ENCODE measurements at places on chromosomes 7 and 10.
A peak's percentile ranks its signal among the peaks of the same experiment; 100 is the strongest.

- DNase-seq: peak; percentile 19
These were observed at the start of gene CRPPA for GRCh38 chr7:16421333-16422102. TSS of gene CRPPA (minus strand) at chr7:16421538. CDS start at chr7:16421322, 216 bp downstream.

GRCh38 chr10:99766302-99766681 is 16.1 kb upstream of the ABCC2 start:
- DNase-seq: no peak

GRCh38 chr10:78532480-78533042 is 498.9 kb downstream of the RPS24 start:
- DNase-seq: no peak

DNA sequence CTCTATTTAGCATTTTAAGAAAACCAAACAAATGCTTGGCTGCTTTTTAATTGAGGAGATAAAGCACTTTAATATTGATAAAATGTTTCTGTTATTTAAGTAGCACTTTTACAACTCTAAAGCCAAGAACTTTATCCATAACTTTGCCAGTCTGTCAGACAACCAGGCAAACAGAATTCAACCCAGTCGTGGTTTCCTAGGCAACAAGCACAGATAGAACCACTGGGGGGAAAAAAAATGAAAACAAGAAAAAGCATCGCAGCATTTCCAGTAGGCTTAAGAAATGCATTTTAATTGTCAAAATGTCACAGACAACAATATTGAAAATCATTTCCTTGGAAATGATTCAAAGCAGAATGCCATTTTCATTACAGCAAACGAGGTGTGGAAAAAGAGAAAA is 323.4 kb downstream of the PARD3 start:
- no peak for DNase-seq

DNA sequence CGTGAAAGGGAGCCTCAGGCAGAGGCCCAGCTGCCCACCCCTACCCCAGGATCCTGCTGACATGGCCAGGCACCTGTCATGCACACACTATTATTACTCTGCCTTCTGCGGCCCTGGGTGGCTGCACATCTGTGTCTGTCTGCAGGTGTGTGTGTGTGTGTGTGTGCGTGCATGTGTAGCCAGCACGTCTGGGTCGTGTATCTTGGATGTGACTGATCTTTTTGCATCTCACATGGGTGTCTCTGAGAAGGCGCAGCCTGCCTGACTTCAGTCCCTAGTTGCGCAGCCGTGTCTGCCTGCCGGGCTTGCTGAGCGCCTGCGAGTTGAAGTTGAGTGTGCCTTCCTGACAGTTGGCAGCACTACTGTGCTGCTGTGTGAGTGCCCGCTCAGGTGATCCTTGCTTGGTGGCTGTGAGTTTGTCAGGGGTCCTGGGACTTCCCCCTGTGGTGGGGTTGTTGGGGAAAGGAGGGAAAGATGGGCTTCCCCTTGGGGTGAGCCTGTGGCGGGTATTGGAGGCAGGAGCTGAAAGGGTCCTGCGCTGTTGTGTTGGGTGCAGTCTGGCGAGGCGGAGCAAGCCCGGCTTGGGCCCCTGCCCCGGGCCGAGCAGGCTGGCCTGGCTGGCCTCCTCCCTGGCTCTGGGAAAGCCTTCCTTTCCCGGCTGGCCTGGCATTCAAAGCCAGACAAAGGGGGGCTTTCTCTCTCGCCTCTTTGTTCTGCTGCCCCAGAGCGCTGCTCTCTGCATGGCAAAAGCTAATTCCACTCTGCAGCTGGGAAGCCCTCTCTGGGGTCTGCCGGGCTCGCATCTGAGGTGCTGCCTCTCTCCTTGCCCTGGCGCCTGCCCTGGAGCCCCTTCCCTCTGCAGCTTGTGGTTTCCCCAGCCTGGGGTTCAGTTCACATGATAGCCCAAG is 4.9 kb downstream of the TRIM8 start:
- DNase-seq: no peak

DNA sequence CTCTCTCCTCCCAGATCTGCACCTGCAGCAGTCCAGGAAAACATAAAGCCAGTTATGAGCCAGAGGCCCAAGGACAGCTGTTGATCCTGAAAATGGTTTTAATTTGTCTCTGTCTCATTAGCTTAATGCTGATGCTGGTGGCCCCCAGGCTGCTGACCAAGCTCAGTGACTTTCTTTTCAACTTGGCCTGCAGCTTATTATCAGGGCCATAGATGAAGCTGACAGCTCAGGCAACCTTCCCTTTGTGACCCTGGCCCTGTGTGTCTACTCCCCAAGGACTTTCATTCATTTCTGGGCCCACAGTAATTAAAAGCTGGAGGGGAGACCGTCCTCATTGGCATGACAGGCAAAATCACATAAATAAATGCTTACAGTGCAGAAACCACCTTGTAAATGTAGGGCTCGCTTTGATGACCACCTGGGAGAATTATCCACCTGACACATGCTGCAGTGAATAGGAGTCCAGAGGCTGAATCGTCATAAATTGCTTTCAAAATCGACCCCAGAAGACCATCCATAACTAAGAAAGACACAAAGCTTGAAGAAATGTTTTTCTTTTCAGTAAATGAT is 138.5 kb downstream of the NPY start:
- no peak for DNase-seq

DNA sequence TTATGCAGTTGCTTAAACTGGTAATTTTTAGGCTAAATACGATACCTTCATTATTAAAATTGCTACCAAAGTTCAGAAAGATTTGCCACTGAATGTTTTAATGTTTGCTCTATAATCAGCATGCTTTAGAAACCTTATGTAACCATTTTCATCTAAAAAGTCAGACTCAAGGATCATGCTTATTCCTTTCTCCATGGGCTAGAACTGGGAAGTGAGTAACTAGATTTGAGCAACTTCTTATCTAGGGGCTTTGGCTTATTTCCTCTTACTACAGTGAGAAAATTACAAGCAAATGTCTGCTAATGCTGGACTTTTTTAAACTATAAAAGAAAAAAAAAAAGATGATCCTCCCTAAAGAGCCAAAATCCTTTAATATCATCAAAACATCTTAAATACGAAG is 215.9 kb downstream of the CRPPA start:
- no peak for DNase-seq

DNA sequence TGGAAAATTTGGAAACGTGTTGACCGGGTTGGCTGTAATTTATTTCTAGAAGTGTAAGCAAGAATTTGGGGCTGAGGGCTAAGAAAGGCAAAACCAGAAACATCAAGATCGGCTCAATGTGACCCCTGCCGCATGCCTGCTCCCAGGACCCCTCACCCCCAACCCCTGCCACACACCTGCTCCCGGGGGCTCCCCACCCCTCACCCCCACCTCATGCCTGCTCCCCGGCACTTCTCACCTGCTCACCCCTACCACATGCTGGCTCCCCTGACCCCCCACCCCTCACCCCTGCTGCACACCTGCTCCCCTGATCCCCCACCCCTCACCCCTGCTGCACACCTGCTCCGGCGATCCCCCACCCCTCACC is 19.0 kb upstream of the CFAP46 start:
- no peak for DNase-seq

- no peak for DNase-seq
These were observed 105.0 kb upstream of the HDAC9 start for GRCh38 chr7:18390535-18390907.

DNA sequence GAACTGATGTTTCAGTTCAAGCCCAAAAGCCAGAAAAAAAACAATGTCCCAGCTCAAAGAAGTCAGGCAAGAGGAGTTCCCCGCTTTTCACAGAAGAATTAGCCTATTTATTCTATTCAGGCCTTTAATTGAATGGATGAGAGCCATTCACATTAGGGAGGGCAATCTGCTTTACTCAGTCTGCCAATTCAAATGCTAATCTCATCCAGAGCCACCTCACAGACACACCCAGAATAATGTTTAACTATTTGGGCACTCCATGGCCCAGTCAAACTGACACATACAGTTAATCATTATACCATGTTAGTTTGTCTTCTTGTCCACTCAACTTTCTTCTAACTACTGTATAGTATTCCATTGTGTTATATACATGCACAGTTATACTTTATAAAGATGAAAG is 2.6 kb upstream of the NPSR1 start:
- no peak for DNase-seq

DNA sequence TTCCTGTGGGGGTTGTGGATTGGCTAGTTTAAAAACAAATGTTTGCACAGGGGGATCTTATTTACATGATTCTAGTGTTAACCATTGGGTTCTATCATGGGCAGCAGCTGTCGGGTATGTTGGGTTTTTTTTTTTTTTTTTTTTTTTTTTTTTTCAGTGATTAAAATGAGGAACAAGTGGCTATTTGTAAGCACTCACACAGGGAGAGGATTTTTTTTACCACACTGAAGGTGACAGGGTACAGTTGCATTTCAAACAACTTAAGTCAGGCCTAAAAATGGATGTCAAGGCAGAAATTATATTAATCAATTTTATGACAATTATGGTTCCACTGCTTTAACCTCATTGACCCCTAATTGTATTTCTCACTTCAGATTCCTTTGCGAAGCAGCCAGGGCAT is 92.8 kb downstream of the CD36 start:
- DNase-seq: no peak

DNA sequence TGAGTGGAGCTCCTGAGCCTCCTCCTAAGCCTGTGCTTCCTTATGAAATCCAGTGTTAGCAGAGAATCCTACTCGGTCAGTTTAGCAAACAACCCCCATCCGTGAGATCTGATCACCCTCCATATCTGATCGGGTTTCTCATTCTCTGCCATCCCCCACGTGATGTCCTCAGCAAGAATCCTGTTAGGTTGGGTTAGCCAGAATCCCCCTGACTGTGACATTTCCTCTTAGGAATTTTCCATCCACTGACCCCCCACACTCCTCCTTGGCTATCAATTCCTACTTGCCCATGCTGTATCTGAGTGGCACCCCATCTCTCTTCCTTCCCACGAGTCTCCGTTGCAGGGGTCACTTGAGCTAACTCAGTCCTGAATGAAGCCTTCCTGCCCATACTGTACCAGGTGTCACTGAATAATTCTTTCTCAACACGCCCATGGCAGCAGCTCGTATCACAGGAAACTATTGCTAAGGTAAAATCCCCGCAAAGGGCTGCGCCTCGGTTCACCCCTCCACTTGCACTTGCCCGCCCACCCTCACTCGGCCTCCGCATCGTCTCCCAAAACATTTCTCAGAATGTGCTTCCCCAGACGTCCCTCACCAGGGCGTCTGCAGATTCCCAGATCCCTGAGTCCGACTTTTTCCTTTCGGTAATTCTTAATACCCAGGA is 44.1 kb downstream of the MYOF start:
- peak; percentile 78 for DNase-seq

DNA sequence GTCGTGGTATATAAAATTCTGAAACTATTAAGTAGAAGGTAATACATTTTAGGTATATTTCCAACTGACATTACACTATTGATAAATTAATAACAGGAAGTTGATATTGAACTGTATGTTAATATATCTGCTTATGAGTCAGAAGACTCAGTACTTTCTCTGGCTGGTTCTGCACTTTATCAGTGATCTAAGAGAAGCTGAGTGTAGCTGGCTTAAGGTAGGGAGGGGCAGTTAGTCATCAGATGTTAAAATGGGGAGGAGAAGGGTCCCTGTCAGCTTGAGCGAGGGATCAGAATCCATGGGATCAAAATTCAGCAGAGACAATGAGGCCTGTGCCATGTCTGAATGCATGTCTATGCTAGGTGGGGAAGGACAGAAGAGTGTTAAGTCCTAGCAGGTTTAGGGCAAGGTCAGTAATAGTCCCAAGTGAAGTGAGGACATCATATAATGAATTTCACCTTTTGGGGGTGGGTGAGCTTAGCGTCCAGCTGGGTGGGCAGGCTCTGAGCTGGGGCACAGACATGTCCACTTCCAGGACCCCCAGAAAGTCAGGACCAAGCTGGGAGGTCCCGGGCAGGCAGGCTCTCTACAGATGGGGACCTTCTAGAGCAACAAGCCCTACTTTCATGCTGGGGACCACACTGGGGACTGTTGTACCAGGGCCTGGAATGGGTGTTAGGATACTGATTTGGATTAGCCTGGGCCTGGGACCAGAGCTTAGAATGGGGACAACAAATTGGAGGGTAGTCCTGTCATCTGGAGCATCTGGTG is 82.9 kb downstream of the WDFY4 start:
- DNase-seq: no peak

- peak; percentile 29 for DNase-seq
These were observed 623 bp downstream of the TYSND1 start for GRCh38 chr10:70145666-70146488.

- no peak for DNase-seq
These were observed 86.4 kb downstream of the NKX6-2 start for GRCh38 chr10:132699411-132700155.

- DNase-seq: no peak
These were observed 90.0 kb downstream of the PLCE1 start for GRCh38 chr10:94083662-94084265.

DNA sequence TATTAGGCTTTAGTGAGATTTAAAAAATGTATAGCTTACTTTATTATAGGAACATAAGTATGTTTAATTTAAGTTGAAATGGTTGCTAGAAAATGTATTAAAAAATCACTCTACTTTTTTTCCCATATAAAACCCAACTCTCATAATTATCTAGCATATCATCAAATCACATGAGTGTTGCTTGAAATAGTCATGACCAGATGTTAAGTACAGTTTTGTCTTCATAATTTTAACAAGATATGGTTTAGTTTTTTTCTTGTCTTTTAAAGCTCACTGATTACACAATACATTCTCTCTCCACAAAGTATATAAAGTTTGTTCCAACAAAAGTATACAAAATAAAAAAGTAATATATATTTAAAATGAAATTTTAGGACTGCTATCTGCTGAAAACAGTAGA is 82.8 kb downstream of the HGF start:
- DNase-seq: no peak

GRCh38 chr10:106038246-106038645 is 1126.3 kb downstream of the SORCS1 start:
- no peak for DNase-seq

DNA sequence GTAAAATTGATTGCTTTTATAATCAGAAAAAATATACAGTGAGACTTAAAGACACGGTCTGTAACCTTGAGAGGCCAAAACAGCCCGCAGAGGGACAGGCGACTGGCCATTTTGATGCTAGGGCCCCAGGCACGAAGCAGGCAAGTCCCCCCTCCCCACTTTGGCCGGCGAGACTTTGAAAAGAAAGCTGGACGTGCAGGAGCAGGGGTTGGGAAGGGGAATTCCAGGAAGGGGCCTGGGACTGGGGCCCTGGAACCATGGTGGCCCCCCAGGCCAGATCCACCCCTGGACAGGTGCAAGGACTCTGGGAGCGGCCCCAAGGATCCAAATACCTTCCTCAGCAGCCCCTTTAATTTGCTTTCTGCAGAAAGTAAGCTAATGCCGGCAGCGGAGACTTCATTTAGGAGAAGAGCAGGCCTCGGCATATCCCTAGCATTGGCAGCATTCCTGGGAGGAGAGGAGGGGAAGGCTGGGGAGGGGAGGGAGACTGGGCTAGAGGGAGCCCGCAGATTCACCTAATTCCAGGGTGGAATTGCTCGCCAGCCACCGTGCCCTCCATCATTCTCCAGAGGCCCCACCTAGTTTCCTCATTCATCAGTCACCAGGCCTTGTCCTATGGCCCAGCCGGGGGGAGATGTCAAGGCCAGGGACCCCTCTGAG is 24.9 kb upstream of the TNRC18 start:
- DNase-seq: no peak

Measured in skin of body (tissue), 3 donors.